ENCODE measurements at places on chromosomes 7 and 10. TPM values are rescaled to one million over a fixed set of nuclear protein-coding genes. Genes with fewer than 3 reads are reported as not detected.
A peak's percentile ranks its signal among the peaks of the same experiment; 100 is the strongest.

- no peaks in the 10 kb centered on the region for H3K27me3 ChIP-seq
- no peak overlapping the region for H3K4me3 ChIP-seq
- H3K4me1 ChIP-seq, result peaks cover 7% of the 10 kb centered on the region
- DNase-seq, result peak; percentile 42
- H3K36me3 ChIP-seq, result no peaks in the 10 kb centered on the region
- H3K27ac ChIP-seq, result no peak overlapping the region
These were observed 299.8 kb downstream of the HGF start for GRCh38 chr7:81469869-81470723.

DNA sequence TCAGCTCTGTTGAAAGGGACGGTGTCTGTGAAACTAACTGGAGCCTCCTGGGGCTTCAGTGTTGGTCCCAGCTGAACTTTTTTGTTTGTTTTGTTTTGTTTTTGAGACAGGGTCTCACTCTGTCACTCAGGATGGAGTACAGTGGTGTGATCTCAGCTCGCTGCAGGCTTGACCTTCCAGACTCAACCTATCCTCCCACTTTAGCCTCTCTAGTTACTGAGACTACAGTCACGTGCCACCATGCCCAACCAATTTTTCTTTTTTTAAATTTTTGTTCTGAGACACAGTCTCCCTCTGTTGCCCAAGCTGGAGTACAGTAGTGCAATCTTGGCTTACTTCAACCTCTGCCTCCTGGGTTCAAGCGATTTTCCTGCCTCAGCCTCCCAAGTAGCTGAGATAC, 13.4 kb upstream of the DNAJB6 start:
- H3K36me3 ChIP-seq, result no peaks in the 10 kb centered on the region
- H3K4me1 ChIP-seq, result peaks cover 37% of the 10 kb centered on the region
- no peak for DNase-seq
- H3K27ac ChIP-seq, result no peak overlapping the region
- no peaks in the 10 kb centered on the region for H3K27me3 ChIP-seq

Gene PTF1A
- not detected for total RNA-seq

DNA sequence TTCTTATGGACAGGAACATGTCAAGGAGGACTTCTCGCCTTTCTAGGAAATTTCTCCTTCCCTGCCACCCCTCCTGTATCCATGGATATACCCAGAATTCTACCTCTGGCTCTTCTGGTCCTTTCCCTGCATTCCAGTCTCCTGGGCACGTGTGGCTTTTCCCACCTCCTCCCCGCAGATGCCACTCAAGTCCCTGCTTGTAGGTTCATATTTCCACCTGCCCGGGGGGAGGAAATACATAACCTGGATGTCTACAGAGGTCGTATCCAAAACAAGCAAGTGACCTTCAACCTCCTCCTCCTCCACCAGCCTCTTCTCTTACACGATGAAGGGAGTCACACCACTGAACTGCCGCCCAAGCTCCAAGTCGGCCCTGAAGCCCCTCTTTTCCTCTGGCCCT, 20.7 kb downstream of the FGFR2 start:
- no peak overlapping the region for H3K4me3 ChIP-seq
- H3K4me1 ChIP-seq, result peaks cover 34% of the 10 kb centered on the region
- no peak for DNase-seq
- no peaks in the 10 kb centered on the region for H3K27me3 ChIP-seq

DNA sequence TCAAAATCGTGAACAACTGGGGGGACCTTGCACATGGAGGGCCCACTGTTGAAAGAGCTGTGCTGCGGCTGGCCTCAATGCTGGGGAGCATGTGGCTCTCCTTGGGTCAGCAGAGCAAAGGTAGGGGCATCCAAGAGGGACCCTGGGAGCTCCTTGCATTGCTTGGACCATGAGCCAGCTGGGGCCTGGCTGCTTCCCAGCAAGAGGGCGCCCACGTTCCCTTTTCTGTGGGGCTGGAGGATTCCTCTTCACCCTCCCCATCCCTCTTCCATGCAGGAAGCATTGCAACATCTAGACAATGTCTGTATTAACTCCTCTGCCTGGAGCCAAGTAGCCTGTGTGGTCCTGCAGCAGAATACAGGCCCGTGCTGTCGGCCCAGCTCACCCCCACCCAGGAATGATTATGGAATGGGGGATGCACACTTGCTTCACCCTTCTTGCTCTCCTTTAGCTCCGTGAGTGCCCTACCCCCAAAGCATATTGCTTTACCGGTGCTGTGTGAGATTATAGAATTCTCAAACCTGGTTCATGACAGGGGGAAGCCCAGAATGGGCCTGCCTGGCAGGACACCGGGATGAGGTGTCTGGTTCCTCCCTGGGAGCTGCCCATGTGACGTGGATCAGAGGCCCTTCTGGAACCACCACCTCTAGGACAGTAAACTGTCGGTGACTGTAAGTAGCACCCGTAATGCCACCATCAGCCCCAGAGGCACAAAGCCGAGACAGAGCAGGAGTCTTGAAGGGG, 61.9 kb downstream of the SYPL1 start:
- DNase-seq, result peak; percentile 79
- H3K4me3 ChIP-seq, result no peak overlapping the region
- H3K27ac ChIP-seq, result no peak overlapping the region
- H3K36me3 ChIP-seq, result no peaks in the 10 kb centered on the region
- H3K27me3 ChIP-seq, result no peaks in the 10 kb centered on the region

DNA sequence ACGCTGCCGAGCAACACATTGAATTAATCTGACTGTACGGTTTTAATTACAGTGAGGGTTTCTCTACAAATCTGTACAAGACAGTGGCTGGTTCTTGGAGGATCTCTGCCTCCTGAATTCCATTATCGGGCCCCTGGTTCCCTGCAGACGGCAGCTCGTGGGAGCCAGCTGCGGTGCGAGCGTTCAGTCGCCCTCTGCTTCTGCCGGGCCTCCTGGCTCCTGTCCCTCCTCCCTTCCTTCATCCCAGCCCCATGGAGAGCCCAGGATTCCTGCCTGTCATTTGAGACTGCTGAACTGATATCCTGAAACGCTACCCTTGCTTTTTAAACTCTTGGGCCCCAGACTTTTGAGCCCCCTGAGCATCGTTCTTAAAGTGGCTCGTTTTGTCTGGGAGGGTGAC, 6.6 kb upstream of the DLX6 start:
- no peaks in the 10 kb centered on the region for H3K27me3 ChIP-seq
- no peak overlapping the region for H3K4me3 ChIP-seq
- no peak for DNase-seq
- H3K4me1 ChIP-seq, result no peaks in the 10 kb centered on the region
- H3K27ac ChIP-seq, result no peak overlapping the region

Gene DPYSL4
- 0.38 TPM for total RNA-seq

Gene ELFN1
- 0.18 TPM for total RNA-seq

- H3K36me3 ChIP-seq, result no peaks in the 10 kb centered on the region
- no peaks in the 10 kb centered on the region for H3K27me3 ChIP-seq
- H3K4me3 ChIP-seq, result no peak overlapping the region
- peaks cover 24% of the 10 kb centered on the region for H3K4me1 ChIP-seq
These were observed 70.4 kb downstream of the LYZL2 start for GRCh38 chr10:30559180-30559579.

DNA sequence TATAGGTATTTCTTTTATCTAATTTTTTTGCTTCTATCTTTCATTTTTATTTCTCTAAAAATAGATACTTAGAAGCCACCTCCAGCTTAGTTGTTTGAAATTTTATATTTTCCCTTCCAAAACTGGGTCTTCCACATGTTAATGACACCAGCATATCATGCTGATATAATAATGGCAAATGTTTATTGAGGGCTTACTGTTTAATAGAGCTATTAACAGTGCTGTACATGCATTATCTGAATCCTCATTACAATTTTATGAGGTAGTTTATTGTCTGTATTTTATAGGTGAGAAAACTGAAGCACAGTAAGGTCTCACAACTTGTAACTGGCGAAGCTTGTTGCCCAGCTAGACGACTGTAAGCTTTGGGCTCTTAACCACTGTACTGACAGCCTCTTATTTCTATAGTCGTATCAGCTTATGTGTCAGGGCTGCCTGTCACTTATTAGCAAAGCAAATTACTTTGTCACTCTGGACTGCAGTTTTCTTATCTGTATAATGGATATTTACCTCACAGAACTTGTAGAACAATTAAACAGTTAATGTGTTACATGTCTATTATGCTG, 51.2 kb downstream of the ANKIB1 start:
- no peak overlapping the region for H3K27ac ChIP-seq
- H3K4me3 ChIP-seq, result no peak overlapping the region
- H3K36me3 ChIP-seq, result peaks cover 9% of the 10 kb centered on the region
- H3K27me3 ChIP-seq, result no peaks in the 10 kb centered on the region

Gene CALCR
- not detected for total RNA-seq

GRCh38 chr10:96606216-96606615, 19.4 kb upstream of the TM9SF3 start:
- H3K4me1 ChIP-seq, result peaks cover 29% of the 10 kb centered on the region
- no peak for DNase-seq
- H3K27me3 ChIP-seq, result 0 out of 2 replicates have a peak, but pooled peaks cover 1% of the 10 kb centered on the region
- H3K36me3 ChIP-seq, result no peaks in the 10 kb centered on the region
- H3K27ac ChIP-seq, result no peak overlapping the region
- no peak overlapping the region for H3K4me3 ChIP-seq

GRCh38 chr10:49269523-49269922, 29.4 kb upstream of the C10orf71 start:
- H3K36me3 ChIP-seq, result no peaks in the 10 kb centered on the region
- H3K4me1 ChIP-seq, result no peaks in the 10 kb centered on the region
- H3K4me3 ChIP-seq, result no peak overlapping the region
- no peak for DNase-seq
- H3K27ac ChIP-seq, result no peak overlapping the region

DNA sequence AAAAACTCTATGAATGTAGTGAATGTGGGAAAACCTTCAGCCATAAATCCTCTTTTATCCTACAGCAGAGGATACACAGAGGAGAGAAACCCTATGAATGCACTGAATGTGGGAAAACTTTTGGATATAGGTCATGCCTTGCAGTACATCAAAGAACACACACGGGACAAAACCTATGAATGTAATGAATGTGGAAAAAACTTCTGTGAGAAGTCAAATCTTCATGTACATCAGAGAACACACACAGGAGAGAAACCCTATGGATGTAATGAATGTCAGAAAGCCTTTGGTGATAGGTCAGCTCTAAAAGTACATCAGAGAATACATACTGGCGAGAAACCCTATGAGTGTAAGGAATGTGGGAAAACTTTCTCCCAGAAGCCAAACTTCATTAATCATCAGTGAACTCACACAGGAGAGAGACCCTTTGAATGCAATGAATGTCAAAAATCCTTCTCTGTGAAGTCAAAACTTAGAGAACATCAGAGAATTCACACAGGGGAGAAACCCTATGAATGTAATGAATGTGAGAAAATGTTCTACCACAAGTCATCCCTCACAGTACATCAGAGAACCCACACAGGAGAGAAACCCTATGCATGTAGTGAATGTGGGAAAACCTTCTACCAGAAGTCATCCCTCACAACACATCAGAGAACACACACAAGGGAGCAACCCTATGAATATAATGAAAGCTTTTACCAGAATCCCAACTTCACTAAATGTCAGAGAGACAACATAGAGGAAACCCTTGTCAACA, 45.6 kb downstream of the ZNF487 start:
- H3K27me3 ChIP-seq, result no peaks in the 10 kb centered on the region
- H3K36me3 ChIP-seq, result no peaks in the 10 kb centered on the region
- no peaks in the 10 kb centered on the region for H3K4me1 ChIP-seq
- DNase-seq, result no peak
- no peak overlapping the region for H3K4me3 ChIP-seq

- H3K4me1 ChIP-seq, result peaks cover 13% of the 10 kb centered on the region
- H3K36me3 ChIP-seq, result peaks cover 52% of the 10 kb centered on the region
- H3K27me3 ChIP-seq, result no peaks in the 10 kb centered on the region
- no peak for DNase-seq
- H3K27ac ChIP-seq, result no peak overlapping the region
These were observed 5.4 kb downstream of the OPN1SW start for GRCh38 chr7:128770233-128770632.

- H3K27me3 ChIP-seq, result peaks cover 2% of the 10 kb centered on the region
- no peak overlapping the region for H3K27ac ChIP-seq
- no peaks in the 10 kb centered on the region for H3K36me3 ChIP-seq
- peaks cover 42% of the 10 kb centered on the region for H3K4me1 ChIP-seq
- H3K4me3 ChIP-seq, result no peak overlapping the region
- peak; percentile 9 for DNase-seq
These were observed 15.8 kb upstream of the LYZL2 start for GRCh38 chr10:30645340-30645827.

Gene CYP2E1
- total RNA-seq, result not detected

GRCh38 chr7:141654551-141654950, 47.4 kb downstream of the DENND11 start:
- H3K4me1 ChIP-seq, result no peaks in the 10 kb centered on the region
- no peaks in the 10 kb centered on the region for H3K27me3 ChIP-seq
- peak; percentile 70 for DNase-seq

Data from HepG2 (cell line).